NCI-H446 treated with DMSO at 0.1 percent for 48 hours (cell line): ENCODE measurements at places on chromosomes 5 and 9.

- DNase-seq, result no peak
These were observed 23.7 kb upstream of the SPZ1 start for GRCh38 chr5:80296121-80296520.

DNA sequence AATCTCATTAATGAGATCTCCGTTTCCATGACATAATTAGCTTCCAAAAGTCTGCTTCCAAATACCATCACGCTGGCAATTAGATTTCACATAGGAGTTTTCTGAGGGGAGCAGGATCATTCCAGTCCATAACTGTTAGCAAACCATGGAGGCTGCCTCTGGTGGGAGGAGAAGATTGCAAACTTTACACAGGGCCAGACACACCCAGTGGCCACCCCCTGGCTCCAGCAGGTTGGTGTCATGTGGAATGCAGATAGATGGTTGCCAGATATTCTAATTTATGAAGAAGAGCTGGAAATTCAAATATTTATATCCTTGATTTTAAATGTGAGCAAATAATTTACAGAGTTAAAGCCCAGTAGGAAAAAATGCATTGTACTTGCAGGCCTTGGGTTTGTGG is 164.2 kb downstream of the ICE1 start:
- no peak for DNase-seq

GRCh38 chr5:16505904-16506303 is 40.3 kb upstream of the ZNF622 start:
- DNase-seq, result no peak

GRCh38 chr5:16253856-16254255 is 74.3 kb upstream of the MARCHF11 start:
- no peak for DNase-seq

- no peak for DNase-seq
These were observed 125.4 kb upstream of the MINAR2 start for GRCh38 chr5:129622531-129622930.

GRCh38 chr9:116574027-116574679 is 113.0 kb upstream of the TRIM32 start:
- no peak for DNase-seq

- no peak for DNase-seq
These were observed 26.4 kb upstream of the TXN start for GRCh38 chr9:110282739-110283081.

DNA sequence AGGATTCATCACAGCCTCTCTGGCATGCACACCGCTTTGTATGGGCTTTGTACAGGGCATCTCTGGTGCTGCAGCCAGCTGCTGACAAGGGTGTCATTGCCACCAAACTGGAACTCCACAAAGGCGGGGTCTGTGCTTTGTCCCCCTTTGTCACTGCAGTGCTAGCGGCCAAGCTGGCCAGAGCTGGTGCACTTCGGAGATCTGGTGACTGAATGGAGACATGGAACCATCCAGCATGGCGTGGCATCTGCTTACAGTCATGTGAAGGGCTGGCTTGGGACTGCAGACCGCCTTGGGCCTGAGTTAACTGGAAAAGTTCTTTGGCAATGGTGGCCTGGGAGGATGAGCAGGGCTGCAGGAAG is 18.7 kb upstream of the COL5A1 start:
- no peak for DNase-seq

- DNase-seq, result no peak
These were observed 141.7 kb upstream of the STK32A start for GRCh38 chr5:147093138-147093537.
